ENCODE measurements at places on chromosomes 3 and 15.

- no peak for DNase-seq
Measured at GRCh38 chr15:84969257-84969656, 12.4 kb upstream of the PDE8A start.

GRCh38 chr15:63513728-63514127, 9.3 kb downstream of the USP3 start:
- DNase-seq: no peak

DNA sequence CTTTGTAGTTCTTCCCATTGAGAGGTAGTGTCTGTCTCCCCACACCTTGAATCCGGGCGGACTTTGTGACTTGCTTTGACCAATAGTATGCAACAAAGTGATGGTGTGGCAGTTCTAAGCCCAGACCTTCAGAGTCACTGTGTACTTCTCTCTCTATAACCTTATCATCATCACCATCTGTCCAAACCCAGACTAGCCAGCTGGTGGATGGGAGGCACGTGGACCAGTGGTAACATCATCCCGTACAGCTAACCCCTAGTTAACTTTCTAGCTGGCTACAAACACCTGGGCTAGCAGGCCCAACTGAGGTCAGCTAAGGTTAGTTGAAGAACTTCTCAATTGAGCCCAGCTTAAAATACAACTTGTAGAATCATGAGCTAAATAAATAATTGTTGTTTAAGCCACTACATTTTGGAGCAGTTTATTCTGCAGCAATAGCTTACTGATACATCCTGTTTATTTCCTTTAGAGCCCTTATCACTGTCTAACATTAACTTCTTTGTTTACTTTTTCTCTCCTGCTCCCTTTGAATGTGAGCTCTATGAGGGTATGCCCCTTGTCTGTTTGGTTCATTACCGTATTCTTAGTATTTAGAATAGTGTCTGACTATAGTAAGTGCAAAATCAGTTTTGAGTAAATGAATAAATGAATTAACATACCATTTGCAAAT, 11.5 kb upstream of the CCR9 start:
- no peak for DNase-seq

GRCh38 chr3:197504229-197504628, 51.5 kb downstream of the BDH1 start:
- no peak for DNase-seq

GRCh38 chr3:165903885-165904630, 66.8 kb upstream of the BCHE start:
- DNase-seq: no peak
